ENCODE measurements at places on chromosomes 6 and 20. TPM values are rescaled to one million over a fixed set of nuclear protein-coding genes. Genes with fewer than 3 reads are reported as not detected.
A peak's percentile ranks its signal among the peaks of the same experiment; 100 is the strongest.

BANF2 gene
- total RNA-seq: not detected

- peaks cover 40% of the 10 kb centered on the region for H3K27me3 ChIP-seq
- no peak for DNase-seq
- H3K36me3 ChIP-seq: no peaks in the 10 kb centered on the region
- peaks cover 22% of the 10 kb centered on the region for H3K4me1 ChIP-seq
- H3K4me3 ChIP-seq: peak overlapping the region; percentile 92
- peak overlapping the region; percentile 94 for H3K27ac ChIP-seq
Measured at GRCh38 chr6:149942461-149942829, 631 bp downstream of the ULBP2 start.

TRIM31 gene
- not detected for total RNA-seq

DNA sequence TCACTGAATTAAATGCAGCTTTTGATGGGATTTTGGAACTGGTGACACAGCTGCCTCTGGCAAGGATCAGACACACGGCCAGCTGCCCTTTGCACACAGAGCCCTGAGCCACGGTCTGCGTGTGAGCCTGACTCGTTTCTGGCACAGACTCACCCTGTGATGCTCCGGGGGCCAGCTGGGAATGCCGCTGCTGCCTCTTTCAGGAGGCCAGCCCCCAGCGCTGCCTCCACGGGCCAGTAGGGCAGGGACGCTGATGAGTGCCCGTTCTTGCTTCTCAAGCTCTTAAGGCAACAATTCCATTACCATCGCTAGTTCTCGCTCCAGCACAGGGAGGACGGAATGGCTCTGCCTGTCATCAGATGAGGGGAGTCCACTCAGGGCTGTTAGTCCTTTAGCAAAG lies 61.6 kb downstream of the IRF4 start:
- H3K4me1 ChIP-seq: peaks cover 8% of the 10 kb centered on the region
- H3K27ac ChIP-seq: no peak overlapping the region
- no peaks in the 10 kb centered on the region for H3K27me3 ChIP-seq
- no peak for DNase-seq
- no peaks in the 10 kb centered on the region for H3K36me3 ChIP-seq

GRCh38 chr6:118408863-118409262 lies 139.2 kb upstream of the PLN start:
- no peaks in the 10 kb centered on the region for H3K4me1 ChIP-seq
- no peak overlapping the region for H3K4me3 ChIP-seq
- peaks cover 7% of the 10 kb centered on the region for H3K36me3 ChIP-seq
- H3K27ac ChIP-seq: no peak overlapping the region
- no peaks in the 10 kb centered on the region for H3K27me3 ChIP-seq
- DNase-seq: no peak

GRCh38 chr6:45377043-45377553 lies 636 bp downstream of the SUPT3H start:
- H3K4me1 ChIP-seq: peaks cover 24% of the 10 kb centered on the region
- peak overlapping the region; percentile 97 for H3K27ac ChIP-seq
- peak overlapping the region; percentile 99 for H3K4me3 ChIP-seq
- no peaks in the 10 kb centered on the region for H3K27me3 ChIP-seq
- no peak for DNase-seq
